ENCODE measurements at places on chromosomes 16 and 17.

- no peak for DNase-seq
Measured at GRCh38 chr16:68776821-68777485, 39.9 kb downstream of the CDH1 start.

DNA sequence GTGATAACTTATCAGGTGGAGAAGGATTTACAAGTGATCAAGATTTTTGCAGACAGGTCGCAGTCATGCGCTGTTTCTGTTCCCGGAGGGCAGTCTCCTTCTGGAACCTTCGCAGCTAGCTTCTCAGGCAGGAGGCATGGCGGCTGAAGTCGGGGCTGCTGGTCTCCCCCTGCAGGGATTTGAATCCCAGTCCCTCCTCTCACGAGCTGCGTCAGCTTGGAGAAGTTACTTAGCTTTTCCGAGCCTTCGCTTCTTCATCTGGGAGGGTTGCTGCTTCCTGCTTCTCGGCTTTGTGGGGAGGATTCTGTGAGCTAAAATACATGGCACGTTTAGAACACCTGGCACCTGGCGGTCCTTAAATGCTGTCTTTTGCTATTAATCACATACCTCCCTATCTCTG lies 287.8 kb upstream of the FOXF1 start:
- no peak for DNase-seq

DNA sequence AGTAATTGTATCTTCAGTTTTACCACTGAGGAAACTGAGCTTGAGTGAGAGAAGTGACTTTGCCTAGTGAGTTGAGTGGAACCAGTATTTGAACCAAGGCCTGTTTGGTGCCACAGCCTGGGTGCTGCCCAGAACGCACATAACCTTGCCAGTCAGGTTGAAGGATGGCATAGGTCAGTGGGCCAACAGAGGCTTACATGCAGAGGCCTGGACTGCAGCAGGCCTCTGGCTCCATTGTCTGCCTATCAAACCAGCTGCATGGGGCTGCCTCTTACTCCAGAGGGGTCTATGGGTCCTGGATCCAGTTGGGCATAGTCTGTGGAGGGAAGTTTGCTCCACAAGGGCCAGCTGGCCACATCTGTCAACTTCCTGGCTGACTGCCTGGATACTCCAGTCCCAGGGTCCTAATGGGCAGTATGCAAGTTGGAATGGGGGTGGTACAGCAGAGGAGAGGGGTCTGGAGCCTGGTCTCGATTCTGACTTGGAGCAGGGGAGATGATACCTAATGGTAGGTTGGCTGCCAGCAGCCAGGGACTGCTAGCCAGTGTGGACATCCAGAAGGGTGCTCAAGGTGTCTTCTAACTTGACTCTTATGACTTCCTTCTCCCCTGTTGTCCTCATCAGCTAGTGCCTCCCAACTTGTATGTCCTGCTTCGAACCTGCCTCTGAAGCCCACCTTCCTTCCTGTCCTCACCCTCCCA lies 11.1 kb upstream of the RNF112 start:
- no peak for DNase-seq

DNA sequence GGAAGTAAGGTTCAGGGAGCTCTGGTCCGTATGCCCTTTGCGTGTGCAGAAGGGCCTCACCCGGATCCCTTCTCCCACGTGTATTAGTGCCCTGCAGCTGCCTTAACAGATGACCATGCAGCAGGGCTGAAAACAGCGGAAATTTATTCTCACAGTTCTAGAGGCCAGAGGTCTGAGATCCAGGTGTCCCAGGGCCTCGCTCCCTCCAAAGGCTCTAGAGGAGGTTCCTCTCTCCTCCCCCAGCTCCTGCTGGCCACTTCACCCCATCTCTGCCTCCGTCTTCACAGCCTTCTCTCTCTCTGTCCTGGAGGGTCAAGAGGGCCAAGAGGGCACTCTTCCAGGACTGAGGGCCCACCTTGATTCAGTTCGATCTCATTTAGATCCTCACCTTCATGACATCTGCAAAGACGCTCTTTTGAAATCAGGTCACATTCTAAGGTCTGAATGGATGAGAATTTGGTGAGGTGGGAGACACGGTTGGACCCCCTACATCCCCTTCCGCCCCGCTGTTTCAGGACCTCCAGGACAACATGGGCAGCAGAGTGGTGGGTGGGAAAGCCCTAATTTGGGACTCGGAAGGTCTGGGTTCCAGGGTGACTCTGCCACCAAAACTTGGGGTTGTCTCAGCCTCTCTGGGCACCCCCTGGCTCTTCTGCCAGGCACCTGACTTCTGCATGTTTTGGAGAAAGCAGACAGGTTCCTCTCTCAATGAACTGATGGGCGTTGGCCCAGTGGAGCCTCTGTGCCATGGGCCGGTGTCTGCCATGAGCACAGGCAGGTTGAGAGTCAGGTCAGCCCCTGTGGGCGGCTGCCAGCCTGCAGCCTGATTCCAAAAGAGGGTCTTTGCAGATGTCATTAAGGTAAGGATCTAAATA lies 361.2 kb downstream of the SEC14L1 start:
- DNase-seq: no peak

DNA sequence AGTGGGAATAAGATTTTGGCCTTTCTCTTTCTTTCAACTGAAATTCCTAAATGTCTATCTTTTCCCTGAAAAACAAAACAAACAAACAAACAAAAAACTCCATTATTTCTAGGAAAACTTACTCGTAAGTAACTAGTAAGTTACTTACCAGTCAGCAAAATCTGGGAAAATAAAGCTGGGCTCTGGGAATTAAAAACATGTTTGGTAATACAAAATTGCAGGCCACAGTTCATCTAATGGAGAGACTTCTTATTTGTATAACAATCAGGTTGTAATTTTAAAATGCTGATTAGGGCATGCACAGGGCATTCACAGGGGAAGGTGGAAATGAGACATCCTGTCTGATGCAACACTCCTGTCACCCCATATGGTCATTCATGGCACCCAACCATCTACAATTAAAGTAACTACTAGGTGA lies 3.8 kb upstream of the WIPI1 start:
- DNase-seq: no peak

DNA sequence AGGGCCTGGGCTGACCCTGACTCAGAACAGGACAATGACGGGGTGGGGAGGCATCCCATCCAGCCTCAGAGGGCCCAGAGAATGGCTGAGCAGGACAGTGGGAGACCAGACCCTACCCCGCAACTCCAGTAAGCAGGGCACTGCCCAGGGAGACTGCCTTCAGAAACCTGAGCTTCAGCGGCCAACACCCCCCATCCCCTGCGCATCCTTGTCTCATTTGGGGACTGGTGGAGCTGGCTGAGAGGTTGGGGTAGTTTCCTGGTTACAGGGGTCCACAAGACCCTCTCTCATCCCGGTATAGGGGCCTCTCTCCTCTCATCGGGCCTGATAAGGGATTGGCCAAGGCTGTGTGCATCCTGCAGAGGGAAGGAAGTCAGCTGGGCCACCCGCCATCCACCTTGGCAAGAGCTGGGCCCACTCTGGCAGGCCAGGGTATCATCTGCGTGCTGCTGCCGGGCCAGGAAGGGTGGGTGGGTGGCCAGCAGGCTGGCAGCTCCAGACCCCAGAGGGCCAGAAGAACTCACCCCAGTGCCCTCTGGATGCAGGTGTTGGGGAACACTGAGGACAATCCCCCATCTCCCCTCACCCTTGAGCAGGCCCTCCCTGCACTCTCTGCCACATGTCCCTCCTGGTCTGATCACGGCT lies 229.1 kb downstream of the KATNIP start:
- no peak for DNase-seq

GRCh38 chr16:70393662-70394061 lies 45.2 kb downstream of the ST3GAL2 start:
- no peak for DNase-seq

DNA sequence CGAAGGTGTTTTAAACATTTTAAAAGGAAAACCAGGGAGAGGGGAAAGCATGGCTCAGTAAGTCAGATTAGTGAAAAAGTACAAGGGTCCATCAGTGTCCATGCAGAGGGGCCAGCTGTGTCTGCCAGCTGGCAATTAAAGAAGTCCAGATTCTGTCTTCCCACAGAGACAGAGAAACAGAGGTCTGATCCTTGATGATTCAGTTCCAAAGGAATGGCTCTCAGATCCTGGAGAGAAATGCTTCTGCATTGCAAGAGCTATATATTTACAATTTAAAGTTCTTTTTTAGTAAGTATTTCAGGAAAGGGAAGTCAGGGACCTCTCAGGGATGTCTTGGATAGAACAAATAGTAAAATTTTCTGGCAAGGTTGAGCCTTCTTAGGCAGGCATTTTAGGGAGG lies 56.2 kb downstream of the HSD17B2 start:
- DNase-seq: no peak

DNA sequence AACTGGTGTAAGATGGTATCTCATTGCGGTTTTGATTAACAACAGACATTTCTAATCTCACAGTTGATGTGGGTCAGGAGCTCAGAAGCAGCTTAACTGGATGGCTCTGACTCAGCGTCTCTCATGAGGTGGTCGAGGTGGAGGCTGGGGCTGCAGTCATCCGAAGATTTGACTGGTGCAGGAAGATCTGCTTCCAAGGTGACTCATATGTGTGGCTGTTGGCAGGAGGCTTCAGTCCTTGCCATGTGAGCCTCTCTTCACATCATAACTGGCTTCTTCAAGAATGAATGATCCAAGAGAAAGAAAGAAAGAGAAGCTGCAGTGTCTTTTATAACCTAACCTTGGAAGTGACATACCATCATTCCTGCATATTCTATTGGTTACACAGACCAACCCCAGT lies 376.1 kb downstream of the SEC14L1 start:
- DNase-seq: no peak

- no peak for DNase-seq
Measured at GRCh38 chr17:15470536-15470935, 3.1 kb upstream of the CDRT4 start.

- no peak for DNase-seq
Measured at GRCh38 chr16:1169285-1170075, 16.6 kb downstream of the CACNA1H start.

GRCh38 chr17:58272367-58273280 lies 8.1 kb downstream of the MPO start:
- DNase-seq: no peak

GRCh38 chr16:26382586-26382985 lies 684.1 kb upstream of the C16orf82 start:
- no peak for DNase-seq

DNA sequence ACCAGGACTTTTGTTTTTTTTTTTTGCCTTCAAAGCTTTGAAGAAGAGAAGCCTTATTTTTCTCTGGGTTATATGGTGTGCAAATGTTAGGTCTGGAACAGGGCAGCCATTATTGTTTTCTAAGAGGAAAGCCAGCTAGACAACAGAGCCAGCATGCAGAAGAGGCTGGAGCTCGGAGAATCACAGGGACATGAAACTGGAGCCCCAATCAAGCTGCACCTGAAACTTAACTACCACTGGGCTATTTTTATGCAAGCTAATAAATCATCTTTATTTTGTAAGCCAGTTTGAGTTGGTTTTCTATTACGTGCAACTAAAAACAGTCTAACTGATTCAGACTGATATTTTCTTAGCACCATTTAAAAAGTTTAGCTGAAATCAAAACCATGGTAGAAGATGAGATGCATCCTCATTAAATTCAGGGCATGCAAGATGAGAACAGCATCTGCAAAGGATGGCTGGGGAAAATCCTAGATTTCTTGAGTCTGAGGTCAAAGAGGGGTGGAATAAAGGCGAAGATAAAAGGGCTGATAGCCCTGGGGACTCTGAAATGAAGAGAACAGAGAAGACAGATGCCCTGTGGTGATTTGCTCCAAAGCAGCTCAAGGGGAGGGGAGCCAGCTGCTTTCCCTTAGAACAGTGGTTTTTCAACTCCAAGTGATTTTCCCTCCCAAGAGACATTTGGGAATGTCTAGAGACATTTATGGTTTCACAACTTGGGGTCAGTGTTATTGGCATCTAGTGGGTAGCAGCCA lies 177.1 kb upstream of the WSCD1 start:
- DNase-seq: no peak

GRCh38 chr17:31564883-31565301 lies 173.4 kb downstream of the RAB11FIP4 start:
- DNase-seq: no peak

- no peak for DNase-seq
Measured at GRCh38 chr17:27530764-27531391, 74.6 kb downstream of the KSR1 start.

- DNase-seq: no peak
Measured at GRCh38 chr16:28218109-28218508, 6.3 kb upstream of the XPO6 start.

GRCh38 chr17:17325816-17326215 lies 22.6 kb downstream of the NT5M start:
- no peak for DNase-seq

GRCh38 chr17:82863941-82864712 lies 24.3 kb upstream of the ZNF750 start:
- DNase-seq: no peak

DNA sequence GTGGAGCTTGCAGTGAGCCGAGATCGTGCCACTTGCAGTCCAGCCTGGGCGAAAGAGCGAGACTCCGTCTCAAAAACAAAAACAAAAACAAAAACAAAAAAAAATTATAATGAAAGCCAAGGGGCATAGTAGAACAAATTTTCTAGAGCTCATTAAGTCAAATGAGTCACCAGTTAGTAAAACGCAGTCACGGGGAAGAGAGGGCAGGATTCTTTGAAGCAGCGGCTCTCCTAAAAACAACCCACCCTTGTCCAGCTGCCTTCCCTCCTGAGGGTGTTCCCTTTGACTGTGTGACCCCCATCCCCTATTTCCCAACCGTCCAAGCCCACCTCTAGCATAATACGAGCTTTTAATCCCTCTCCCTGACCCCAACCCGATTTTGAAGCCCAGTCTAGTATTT lies 44.1 kb upstream of the STH start:
- no peak for DNase-seq

DNA sequence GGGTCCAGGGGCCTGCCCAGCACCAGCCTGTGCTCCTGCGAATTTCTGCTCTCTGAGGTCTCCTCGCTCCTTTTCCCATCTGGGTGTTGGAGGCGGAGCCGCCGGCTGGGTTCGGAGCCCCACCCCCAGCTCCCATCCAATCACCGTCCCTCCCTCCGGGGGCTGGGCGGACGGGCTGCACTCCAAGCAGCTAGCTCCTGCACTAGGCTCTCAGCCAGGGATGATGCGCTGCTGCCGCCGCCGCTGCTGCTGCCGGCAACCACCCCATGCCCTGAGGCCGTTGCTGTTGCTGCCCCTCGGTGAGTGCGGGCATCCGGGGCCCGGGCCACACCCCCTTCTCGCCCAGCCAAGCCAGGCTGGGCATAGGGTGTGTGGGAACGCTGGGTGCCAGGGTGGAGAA lies at the start of gene NRN1L:
Gene NRN1L, plus strand, starts transcription at position 202 of the 400 bp plus-strand sequence. Its CDS starts 19 bp downstream, at position 221.
- peak; percentile 50 for DNase-seq

DNA sequence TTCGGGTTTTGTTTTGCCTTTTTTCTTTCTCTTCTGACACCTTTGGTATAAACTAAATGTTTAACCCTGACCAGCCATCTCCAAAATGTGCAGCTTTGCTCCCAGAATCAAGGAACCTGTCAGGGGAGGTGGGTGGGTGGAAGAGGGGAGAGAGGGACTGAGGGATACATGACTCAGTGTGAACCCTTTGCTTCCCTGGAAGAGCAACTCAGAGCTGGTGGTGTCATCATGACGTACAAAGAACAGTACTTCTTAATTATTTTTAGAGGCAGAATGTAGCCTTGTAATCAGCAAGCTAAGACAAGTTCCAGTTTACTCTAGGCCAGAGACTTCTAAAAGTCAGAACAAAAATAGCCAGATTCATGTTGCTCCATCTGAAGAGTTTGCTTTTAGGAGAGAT lies 119.6 kb upstream of the HAS3 start:
- no peak for DNase-seq

All from left renal pelvis (tissue), 4 donors.